ENCODE measurements at places on chromosomes 2 and 18.

DNA sequence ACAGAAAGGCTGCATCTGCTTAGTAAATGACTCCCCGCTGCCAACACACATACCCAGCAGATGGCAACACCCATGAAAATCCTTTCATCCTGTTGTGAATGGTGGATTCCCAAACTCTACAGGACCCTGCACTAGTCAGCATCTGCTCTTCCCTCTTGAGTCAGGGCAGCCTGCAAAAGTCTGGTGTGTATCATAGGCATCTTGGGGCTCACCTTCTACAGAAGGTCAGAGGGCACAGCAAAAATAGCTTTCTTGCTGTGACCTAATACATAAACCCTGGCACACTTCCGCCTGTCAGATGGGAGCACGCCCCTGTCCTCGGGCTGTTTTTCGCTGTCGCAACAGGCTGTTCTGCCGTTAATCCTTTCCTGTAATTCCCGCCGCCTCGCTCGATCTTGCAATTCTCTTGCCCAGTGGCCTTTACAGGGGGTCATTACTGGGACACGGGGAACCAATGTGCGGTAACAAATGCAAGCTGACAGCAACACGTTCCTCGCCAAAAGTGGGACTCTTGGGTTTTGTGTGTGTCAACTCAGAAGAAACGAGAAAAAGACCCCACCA lies 19.9 kb upstream of the SCYGR1 start:
- no peak for DNase-seq

DNA sequence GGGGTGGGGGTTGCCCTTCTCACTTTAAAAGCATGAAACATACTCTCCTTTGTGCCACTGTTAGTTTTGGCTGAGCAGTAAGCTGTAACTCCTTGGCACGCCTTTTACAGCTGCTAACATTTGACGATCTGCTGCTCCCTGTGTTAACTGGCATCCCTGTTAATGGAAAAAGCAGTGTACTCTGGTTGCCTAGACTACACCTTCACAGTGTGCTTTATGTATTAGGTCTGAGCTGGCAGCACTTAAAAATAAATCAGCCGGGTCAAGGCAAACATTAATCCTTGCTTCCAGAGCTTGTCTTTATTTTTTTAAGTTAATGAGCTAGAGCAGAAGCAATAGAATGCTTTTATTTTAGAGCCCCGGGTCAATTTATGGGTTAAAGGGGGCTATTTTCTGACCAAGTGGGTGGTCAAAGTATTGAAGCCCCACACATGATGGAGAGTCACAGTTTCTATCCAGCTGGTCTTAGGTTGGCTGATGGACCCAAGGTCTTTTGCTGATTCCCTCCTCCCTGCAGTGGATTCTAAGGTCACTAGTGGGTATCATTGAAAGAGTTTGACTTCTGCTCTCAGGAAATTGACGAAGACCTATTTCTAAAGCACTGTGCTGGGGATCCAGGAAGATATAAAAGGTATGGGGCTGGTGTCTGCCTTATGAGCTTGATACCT lies 54.5 kb downstream of the CFAP221 start:
- peak; percentile 58 for DNase-seq

- DNase-seq, result no peak
Observed at GRCh38 chr2:25964891-25965290, 17.4 kb downstream of the KIF3C start.

GRCh38 chr2:227462462-227462951 lies 9.4 kb upstream of the AGFG1 start:
- DNase-seq, result no peak

DNA sequence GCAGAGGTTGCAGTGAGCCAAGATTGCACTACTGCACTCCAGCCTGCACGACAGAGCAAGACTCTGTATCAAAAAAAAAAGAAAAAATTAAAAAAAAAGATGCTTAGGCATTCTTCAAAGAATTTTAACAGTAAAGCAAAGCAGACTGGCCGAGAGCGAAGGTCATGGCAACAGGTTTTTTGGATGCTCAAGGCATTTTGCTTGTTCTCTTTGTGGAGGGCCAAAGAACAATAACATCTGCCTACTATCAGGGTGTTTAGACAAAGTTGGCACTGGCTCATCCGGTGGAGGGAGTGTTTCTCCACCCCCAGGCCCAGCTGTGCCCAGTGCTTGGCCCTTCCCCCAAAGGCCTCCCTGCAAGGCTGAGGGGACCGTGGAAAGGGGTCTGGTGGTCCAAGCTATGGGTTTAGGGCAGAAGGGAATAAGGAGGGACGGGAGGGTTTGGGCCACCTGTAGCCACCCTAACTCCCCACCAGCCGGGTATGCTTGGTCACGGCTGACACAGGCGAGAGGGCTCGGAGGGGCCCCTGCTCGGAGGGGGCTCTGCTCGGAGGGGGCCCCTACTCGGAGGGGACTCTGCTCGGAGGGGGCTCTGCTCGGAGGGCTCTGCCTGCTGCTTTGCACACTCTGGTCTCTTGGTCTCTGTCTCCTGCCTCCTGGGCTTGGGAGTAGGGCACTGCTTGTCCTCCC lies 26.7 kb upstream of the ALLC start:
- no peak for DNase-seq

DNA sequence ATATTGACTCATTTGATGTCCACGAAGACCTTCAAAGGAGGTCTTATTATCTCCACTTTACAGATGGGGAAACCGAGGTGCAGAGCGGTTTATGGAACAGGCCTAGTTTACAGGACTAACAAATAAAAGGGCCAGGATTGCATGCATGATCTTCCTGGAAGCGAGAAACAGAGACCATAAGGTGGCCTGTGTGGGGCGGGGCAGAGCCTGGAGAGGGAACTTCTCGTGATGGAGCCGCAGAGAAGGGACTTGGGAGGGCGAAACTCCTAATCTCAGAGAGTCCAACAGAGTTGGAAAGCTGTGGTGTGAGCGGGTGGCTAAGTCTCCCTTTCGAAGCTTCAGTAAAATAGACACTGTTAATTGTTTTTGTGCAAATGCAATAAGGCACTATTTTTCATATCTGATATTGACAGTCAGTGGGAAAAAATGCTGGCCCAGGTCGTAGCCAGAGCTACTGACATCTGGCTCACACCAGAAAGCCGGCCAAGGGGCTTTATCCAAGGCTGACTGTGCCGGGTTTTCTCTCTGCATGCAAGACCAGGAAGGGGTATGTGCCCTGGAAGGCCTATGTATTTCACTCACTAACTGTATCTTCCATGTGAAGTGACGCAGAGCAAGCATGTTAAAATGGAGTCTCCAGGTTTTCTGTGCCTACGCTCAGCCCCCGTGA lies 4.5 kb downstream of the INPP5D start:
- no peak for DNase-seq

DNA sequence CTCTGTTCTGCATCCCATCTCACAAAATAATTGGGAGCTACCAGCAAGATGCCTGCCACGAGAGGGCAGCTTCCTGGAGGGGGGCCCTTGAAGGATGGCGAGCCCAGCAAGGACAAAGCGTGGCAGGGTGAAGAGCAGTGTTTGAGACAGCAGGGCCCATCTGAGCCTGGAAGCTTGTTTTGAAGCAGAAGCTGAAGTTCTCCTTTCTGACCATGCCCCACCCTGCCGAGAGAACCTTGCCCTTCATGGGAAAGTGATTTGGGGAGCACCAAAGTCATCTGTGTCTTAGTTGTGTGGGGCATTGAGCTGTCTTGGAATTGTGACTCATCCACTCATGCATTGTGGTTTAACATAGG lies 216.3 kb downstream of the BCL11A start:
- DNase-seq, result no peak

- no peak for DNase-seq
Observed at GRCh38 chr2:225354281-225354774, 45.2 kb upstream of the NYAP2 start.

GRCh38 chr2:207121784-207122183 lies 44.0 kb downstream of the KLF7 start:
- no peak for DNase-seq

DNA sequence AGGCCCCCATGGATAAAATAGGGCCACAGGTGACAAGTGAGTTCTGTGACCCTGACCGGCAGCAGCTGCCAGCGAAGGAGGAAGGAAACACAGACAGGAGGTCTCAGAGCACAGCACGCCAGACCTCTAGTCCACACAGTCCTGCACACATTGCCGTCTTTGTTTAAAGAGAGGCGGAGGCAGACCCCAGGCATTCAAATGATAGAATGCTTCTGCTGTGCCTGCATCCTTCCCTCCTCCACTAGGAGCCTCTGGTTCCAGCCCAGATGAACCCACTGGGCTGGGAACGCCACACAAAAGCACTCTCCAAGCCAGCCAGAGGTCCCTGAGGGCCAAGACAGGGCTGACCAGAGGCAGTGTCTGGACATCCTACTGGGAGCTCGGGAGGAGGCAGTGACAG lies 118.7 kb downstream of the KLHL29 start:
- peak; percentile 66 for DNase-seq

GRCh38 chr2:182522972-182523473 lies 96.2 kb upstream of the PDE1A start:
- peak; percentile 24 for DNase-seq

DNA sequence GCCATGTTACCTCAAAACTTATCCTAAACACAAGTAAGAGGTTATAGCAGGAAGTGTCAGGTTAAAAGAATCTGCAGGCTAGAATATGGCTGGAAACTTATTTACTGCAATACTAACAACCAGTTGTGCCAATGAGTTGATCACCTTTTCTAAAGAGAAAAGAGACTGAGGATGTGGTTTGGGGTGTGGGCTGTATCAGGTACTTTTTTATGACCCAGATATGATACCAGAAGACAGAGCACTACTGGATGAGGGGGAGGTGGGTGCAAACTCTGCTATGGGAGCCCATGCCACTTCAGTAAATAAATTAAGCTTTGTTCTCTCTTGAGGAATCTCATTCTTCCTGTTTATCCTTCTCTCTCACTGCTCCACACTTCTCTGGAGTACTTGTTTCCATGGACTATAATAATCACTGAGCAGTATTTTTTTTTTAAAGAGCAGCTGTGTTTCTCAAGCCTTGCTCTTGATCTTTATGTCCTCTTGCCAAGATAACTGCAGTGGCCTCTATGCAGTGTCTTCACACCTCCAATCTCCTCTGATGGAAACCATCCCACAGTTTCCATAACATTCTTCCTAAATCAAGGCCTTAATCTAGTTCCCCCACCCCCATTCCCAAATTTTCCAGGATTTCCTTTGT lies 51.2 kb upstream of the NOSTRIN start:
- DNase-seq, result no peak

- peak; percentile 20 for DNase-seq
Observed at GRCh38 chr18:46148810-46149209, 44.6 kb downstream of the HAUS1 start.

GRCh38 chr2:26459991-26460612 lies 17.8 kb downstream of the OTOF start:
- DNase-seq, result no peak

- no peak for DNase-seq
Observed at GRCh38 chr2:226655871-226656270, 143.7 kb downstream of the IRS1 start.

DNA sequence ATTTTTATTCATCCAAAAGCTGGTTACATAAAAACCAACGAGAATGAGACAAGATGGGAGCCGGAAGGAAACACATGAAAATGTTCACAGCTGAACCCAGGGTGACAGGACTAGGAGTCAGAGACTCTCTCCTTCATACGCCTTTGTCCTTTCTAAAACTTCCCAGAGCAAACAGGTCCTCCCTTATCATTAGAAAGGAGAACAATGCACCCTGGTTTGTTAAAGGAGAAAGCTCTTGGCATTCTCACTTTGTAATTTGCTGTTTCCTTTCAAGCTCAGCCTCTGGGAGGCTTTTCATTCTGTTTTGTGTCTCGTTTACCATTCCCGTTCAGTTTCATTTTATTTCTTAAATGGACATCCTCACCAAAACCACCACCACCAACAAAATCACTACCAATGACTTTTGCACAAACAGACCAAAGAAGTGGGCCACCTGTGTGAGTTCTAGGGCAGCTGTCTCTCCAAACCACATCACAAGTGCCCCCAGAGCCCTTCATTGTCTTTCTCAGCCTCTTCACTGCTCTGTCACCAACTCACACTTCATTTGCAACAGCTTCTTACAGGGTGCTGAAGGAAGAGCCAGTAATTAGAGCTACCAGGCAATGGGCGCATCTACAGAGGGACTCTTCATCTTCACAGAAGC lies 105.3 kb downstream of the HDAC4 start:
- DNase-seq, result no peak

DNA sequence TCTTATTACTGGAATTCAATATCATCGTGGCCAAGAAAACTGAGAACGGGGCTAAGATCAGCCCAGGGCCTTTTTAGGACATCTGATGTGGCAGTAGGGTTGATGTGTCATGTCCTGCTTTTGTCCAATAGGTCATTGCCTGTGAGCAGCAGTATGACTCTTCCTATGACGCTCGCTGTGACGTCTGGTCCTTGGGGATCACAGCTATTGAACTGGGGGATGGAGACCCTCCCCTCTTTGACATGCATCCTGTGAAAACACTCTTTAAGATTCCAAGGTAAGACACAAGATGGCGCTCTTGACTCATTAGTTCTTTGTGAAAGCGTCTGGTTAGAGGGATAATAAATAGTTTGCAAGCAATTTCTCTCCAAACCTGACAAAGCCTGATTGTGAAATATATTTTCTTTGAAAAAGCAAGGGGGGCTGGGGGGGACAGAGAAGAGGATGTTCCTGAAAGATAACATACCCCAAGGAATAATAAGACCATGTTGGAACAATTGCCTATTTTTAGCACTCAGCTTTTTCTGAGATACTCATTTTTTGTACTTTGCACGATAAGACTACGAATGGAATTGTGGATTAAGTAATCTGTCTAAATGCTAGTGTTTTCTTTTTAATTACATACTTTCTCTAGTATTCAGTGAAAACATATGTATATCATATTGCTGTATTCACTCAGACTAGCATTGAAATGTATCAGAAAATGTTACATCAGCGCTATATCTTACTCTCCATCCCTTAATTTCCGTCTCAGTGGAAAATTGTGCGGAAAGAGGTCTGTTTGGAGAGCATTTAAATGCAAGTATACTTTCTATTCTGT lies 58.1 kb downstream of the MYO3B start:
- DNase-seq, result peak; percentile 64

DNA sequence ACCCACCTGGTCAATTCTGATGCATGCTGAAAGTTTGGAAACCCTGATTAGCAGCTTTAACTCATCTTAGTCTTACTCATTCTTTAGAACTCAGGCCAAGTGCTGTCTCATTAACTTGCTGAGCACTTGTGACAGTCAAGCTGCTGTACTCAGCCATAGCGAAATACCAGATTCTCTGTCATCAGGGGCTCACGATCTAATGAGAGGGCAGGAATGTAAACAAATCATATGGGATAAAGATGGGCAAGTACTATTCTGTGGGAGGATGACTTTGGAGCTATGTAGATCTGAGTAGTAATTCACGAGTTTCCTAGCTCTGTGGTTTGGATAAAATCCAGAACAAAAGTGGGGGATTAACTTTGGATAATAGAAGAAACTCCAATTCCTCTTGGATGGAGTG lies 376.6 kb downstream of the HRH4 start:
- DNase-seq, result no peak

Data from spinal cord (tissue), 10 donors.